ENCODE measurements at places on chromosomes 16 and 17.
A peak's percentile ranks its signal among the peaks of the same experiment; 100 is the strongest.

DNA sequence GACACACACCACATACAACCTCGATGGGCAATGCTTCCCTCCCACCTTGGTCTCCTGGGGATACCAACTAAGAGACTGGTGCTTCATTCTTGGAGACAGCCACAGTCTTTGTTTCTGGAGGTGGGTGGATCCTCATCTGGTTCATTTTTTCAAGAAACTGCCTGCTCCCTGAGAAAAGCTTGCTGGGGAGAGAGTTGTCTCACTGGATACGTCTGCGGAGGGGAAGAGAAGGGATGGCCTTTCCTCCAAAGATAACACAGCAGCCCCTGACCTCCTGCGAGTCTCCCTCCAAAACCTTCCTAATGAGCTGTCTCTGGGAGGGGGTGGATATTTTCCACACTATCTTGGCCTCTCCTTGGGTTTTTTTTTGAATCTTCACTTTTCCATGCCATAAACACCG is 221.2 kb downstream of the SOX9 start:
- DNase-seq, result no peak

- DNase-seq, result no peak
Measured at GRCh38 chr16:11188801-11189740, 66.9 kb downstream of the SOCS1 start.

DNA sequence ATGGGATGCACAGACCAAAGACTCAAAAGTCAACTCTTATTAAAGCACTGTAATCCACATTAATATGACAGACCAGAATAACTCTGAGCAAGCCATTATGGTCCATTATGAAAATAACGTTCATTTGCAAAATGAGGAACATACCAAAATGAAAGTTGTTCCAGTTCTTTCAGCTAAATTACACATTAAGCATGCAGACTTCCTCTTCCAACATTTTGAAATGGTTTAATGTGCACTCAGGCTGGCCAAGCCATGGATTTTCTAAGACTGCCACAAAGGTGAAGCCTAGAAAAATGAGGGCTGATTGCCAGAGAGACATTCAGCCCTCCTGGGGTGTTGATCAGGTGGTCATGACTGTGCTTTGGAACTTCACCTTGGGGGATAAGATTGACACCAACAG is 56.7 kb upstream of the NOG start:
- DNase-seq, result no peak

- no peak for DNase-seq
Measured at GRCh38 chr17:47914306-47914948, 18.4 kb downstream of the SP2 start.

DNA sequence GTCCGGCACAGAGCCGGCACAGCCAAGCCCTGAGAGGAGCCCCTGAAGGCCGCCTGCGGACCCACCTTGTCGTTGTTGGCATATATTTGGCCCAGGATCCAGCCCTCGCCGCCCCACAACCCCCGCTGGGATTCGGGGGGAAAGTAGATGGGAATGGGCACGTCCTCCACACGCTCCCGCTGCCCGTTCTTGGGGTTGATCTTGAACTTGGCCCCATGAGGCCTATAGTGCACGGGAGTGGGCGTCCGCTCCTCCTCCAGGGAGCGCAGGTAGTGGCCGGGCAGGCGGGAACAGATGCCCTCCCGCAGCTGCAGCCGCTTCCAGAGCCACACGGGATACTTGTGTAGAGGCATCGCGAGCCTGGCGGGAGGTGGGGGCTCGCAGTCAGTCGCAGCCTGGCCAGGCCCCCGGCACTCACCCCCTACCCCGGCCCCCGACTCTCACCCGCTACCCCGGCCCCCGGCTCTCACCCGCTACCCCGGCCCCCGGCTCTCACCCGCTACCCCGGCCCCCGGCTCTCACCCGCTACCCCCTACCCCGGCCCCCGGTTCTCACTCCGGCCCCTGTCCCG is 387 bp downstream of the MRPL28 start:
- no peak for DNase-seq

- DNase-seq, result no peak
Measured at GRCh38 chr16:20781697-20782096, 17.9 kb downstream of the ACSM3 start.

DNA sequence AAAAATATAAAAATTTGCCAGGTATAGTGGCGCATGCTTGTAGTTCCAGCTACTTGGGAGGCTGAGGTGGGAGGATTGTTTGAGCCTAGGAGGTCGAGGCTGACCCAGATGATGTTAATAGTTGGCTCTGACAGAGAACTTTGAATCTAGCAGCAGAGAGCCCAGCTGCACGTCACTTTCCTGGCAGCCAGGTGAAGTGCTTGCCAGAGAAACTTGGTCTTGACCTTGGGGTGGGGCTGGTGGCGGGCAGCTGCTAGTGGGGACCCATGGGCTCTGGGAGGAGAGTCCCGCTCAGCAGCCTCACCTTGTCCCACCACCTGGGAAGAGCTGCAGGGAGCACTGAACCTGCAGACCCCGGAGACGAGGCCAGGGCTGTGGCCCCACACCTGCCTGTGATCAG is 3.1 kb upstream of the C16orf74 start:
- no peak for DNase-seq

DNA sequence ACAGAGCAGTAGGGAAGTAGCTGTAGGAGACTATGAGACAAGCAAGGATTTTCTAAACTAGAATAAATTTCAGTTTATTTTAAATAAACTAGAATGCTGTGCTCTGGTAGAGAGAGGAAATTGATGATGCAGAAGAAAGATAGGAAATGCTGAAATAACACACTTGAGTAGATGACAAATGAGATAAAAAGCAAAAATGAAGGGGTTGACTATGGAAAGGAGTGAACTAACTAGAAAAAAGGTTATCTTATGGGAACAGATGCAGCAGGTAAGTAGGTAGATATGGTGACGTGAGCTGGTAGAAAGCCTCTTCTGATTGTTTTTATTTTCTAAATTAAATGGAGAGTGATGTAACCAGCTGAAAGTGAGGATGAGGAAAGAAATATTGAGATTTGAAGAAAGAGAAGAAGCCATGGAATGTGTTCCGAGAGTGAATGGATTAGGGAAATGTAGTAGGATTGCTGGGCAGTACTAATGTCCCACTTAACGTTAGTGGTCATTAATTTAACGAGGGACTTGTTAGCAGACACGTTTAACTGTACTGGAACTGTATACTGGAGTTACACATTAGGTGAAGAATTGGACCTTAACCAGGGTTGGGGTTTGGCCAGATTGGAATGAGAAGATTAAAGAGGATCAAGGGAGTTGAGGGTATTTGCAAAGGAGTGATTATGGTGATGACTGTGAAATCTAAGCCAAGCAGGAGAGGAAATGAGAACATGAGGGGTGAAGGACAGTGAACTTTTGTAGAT is 196.5 kb downstream of the TANC2 start:
- no peak for DNase-seq

- DNase-seq, result no peak
Measured at GRCh38 chr17:79520167-79521165, 90.4 kb downstream of the RBFOX3 start.

DNA sequence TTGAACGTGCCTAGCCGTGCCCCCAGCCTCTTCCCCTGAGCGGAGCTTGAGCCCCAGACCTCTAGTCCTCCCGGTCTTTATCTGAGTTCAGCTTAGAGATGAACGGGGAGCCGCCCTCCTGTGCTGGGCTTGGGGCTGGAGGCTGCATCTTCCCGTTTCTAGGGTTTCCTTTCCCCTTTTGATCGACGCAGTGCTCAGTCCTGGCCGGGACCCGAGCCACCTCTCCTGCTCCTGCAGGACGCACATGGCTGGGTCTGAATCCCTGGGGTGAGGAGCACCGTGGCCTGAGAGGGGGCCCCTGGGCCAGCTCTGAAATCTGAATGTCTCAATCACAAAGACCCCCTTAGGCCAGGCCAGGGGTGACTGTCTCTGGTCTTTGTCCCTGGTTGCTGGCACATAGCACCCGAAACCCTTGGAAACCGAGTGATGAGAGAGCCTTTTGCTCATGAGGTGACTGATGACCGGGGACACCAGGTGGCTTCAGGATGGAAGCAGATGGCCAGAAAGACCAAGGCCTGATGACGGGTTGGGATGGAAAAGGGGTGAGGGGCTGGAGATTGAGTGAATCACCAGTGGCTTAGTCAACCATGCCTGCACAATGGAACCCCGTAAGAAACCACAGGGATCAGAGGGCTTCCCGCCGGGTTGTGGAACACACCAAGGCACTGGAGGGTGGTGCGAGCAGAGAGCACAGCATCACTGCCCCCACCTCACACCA is 724 bp downstream of the GAA start:
- DNase-seq, result no peak

- no peak for DNase-seq
Measured at GRCh38 chr16:29891525-29892457, 7.6 kb downstream of the SEZ6L2 start.

DNA sequence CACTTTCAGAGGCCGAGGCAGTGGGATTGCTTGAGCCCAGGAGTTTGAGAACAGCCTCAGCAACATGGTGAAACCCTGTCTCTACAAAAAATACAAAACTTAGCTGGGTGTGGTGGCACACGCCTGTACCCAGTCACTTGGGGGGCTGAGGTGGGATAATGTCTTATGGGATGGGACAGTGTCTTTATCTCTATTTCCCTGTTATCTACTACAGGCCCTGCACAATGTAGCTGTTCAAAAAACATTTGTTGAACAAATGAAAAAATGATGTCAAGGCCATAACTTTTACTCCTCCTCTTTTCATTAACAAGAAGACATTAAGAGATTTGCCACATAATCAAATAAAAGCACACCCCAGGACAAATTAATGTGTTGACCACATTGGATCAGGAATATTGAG is 13.8 kb downstream of the TUBG1 start:
- DNase-seq, result no peak

DNA sequence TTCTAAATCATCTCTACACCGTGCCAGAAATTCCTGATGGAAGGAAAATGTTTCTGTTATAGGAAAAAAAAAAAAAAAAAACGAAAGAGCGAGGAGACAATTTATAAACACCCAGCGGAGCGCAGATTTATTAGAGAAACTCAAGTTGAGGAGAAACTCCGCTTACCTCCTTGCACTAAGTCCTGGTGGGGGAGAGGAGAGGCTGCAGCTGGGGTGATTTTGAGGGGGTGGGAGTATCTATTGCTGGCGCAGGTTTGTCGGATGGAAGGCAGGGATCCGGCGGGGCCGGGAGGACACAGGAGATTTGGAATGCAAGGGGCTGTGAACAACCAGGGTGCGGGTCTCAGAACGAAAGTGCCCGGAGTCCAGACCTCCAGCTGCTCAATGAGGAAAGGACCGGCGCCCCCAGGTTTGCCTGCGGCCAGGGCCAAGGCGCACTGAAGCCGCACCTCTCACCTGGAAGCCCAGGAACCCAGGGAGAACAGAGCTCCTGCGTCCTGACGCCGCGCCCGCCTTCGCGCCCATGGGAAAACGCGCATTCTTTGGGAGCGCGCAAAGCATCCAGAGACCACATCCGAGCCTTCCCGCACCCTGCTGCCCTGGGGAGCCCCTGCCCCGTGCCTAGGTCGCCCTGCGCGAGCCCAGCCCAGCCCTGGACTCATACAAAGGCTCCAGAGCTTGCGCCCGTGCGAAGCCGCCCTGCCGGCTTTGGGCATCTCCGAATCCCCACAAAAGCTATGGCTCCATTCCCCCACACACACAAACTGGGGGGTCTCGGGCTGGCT is 2.6 kb upstream of the HOXB8 start:
- no peak for DNase-seq

GRCh38 chr16:30927789-30928378 is 4.5 kb downstream of the FBXL19 start:
- DNase-seq, result peak; percentile 36

DNA sequence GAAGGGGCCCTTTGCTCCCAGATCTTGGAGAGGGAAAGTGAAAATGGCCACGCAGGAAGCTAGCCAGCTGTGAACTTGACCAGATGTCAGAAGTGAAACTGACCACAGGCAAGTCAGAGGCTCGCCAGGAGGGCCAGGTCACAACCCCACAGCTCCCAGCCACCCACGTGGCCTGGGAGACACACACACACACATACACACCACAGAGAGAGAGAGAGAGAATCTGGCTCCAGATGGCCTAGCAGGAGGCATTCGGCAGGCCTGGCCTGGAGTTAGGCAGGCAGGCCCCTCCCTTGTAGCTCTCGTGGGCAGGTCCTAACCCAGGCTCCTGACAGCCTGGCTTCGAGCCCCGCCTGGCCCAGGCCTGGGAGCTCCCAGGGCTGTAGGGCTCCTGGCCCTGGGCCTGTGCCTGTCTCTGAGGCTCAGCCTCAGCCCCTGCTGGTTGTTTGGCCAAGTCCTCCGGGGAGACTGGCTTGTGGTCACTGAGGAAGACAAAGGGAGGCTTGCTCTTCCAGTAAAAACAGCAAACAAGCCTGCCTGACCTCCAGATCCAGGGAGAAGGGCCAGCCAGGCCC is 20.2 kb downstream of the NGFR start:
- DNase-seq, result no peak

GRCh38 chr17:80502578-80502877 is 26.1 kb upstream of the NPTX1 start:
- no peak for DNase-seq

GRCh38 chr17:8922451-8922850 is 43.1 kb downstream of the PIK3R5 start:
- DNase-seq, result no peak

DNA sequence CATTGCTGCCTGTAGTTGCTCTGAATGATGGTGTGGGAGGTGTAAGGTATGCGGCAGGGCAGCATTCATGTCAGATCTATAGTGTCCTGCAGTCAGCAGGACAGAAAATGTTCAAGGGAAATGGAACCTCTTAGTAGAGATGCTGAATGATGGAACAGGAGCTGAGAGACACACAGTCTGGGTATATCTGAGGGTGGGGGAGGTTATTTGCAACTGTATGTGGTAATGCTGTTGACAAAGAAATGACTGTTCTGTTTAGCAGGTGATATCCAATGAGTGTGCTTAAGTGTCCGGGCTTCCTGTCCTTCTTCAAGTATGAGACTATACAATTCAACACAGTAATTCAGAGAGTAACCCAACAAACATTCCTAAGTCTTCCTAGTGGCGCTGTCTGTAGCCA is 46.6 kb downstream of the STH start:
- no peak for DNase-seq

- DNase-seq, result no peak
Measured at GRCh38 chr16:80066805-80067580, 466.5 kb upstream of the MAF start.

- DNase-seq, result no peak
Measured at GRCh38 chr17:82941021-82942001, 101.5 kb upstream of the ZNF750 start.

- DNase-seq, result no peak
Measured at GRCh38 chr16:51531271-51531670, 380.2 kb upstream of the SALL1 start.

DNA sequence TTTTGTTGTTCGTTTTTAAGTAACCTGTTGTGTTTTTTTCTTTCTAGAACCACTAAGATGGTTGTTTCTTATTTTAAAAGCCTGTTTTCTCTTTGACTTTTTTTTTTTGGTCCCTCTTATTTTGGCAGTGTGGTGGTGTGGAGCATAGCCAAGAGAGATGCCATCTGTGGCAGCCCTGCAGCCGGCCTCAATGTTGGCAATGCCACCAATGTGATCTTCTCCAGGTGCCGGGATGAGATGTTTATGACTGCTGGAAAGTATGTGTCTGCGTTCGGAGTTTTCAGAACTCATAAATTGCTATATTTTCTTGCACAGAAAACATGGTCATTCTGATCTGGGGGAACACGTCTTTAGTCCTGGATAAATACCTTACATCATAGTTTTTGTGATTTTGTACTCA is 17.6 kb downstream of the CFAP52 start:
- no peak for DNase-seq

GRCh38 chr16:60271781-60272180 is 1537.7 kb upstream of the GOT2 start:
- no peak for DNase-seq

All from CD4-positive, alpha-beta T cell treated with Interleukin-15 for 4 hours (primary cell).